ENCODE measurements at places on chromosomes 11 and 22.

DNA sequence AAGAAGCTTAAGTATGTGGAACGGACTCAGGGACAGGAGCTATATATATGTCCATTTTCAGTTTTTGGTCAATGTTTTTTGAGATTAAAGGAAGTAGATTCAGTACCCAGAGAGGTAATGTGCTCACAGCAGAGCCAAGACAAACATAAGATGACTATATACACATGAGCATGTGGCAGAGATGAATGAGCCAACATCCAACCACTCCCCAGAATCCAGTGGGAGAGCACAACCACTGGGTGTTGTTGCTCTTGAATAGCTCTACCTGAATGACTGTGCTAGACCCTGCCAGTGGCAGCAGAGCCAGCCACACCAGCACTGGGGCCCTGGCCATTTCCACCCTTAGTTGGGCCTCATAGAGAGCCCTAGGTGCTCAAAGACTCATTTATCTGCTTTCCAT lies 10.7 kb upstream of the SYTL2 start:
- no peak for DNase-seq

GRCh38 chr22:37428649-37429586 lies 1.6 kb upstream of the ELFN2 start:
- peak; percentile 30 for DNase-seq

GRCh38 chr11:2915473-2915872 lies 13.7 kb downstream of the PHLDA2 start:
- DNase-seq = no peak

DNA sequence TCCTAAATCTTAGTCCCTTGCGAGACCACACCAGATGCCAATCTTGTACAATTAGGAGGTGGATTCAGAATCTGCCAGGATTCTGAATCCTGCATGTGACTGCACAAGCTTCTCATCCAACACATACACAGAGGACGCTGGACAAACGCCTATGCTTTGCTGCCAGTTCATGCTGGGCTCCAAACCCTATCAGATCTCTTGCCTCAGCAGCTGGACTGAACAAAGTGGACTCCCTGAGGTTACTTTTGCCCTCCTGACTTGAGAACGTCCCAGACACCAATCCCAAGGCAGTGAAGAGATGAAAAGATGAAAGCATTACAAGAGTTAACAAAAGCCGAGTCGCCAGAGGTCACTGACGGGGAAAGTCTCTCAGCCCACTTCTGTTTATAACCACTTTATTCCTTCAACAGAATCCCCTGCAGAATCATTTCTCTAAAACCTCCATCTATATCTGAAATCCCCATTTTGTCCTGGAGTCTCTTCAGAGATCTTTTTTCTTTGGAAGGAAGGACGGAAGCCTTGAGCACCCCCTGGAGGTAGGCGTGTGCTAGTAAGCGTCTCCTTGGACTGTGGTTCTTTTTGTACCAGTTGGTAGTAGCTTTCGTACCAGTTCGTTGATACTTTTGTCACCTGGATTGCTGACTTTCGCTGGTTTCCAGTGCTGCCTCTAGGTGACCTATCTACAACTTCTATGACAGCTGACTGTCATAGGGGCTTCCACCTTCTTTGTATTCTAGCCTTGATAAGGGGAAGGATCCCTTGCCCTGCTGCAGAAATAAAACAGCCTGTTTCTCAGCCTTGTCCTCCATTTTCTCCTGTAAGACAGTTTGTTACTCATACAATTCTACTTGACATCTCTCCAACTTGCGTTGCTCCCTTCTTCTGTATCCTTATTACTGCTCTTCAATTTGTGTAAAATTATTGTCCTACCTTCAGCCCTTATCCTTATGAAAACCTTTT lies 26.1 kb upstream of the EED start:
- peak; percentile 36 for DNase-seq

DNA sequence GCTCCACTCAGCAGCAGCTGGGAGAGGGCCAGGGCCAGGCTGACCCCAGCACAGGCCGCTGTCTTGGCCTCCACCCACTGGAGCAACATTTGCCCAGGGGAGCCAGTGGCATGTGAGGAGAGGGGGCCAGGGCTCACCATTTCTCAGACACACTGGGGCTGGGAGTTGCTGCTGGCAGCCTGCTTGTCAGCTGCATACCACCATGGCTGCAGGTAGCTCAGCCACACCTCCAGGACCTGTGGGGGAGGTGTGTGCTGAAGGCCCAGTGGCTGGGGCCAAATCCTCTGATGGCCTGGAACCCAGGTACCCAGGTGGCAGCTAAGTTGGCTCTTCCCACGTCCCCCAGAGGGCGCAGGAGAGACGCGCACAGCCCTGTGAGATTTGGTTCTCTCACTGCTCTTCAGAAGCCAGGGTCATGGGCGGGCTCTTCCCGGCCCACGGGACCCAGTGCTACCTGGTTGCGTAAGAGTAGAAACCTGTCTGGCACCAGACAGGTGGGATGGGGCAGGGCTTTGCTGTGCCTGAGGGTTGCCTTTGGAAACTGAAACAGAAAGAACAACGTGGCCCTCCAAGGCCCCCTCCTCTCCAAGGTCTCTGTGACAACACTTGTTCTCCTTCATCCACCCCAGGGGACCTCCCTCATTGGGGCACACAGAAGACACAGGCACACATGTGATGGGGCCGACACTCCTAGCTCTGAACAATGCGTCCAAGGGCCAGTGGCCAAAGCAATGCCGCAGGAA lies 98.8 kb downstream of the MED15 start:
- DNase-seq = peak; percentile 62

DNA sequence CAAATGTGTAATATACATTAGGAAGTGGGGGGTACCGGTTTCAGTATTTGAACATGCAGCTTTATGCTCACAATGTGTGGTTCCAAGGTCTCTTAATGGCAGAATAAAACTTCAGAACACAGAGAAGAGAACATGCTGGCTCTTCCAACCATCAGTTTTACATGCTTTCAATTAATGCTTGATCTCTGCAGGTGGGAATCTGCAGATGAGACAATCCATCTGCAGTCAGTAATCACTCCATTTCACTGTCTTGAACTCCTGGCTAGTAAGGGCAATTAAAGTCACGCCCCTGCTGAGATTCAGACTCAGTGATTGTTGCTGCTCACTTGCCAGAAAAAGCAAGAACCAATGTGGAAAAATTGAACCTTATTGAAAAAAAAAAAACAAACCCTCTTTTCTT lies 945.7 kb downstream of the DLG2 start:
- no peak for DNase-seq

GRCh38 chr11:68164437-68164836 lies 43.2 kb upstream of the CHKA start:
- no peak for DNase-seq

GRCh38 chr22:49404020-49404419 lies 423.7 kb downstream of the BRD1 start:
- DNase-seq = no peak

DNA sequence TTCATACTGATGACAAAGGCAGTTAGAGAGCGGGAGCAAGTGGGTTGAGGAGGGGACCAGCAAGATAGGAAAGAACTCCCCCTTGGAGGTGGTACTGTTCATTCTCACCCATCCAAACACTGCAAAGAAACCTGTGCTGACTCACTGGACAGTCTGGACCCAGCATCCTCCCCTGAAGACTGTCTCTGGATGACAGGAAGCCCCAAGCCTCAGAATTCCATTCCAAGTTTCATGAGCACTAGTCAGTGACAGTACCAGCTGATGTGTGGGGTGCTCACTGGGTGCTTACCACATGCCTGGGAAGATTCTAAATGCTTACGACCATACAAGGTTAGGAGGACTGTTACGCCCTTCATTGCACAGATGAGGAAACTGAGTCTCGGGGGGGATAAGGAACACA lies 160.9 kb downstream of the IGLL1 start:
- no peak for DNase-seq

GRCh38 chr11:44928144-44928543 lies 22.5 kb downstream of the TP53I11 start:
- no peak for DNase-seq

Data from central memory CD4-positive, alpha-beta T cell (primary cell).